ENCODE measurements at places on chromosomes 2 and 18.

- DNase-seq = no peak
Observed at GRCh38 chr2:174780191-174780840, 16.0 kb upstream of the CHRNA1 start.

- no peak for DNase-seq
Observed at GRCh38 chr2:138239902-138240491, 261.6 kb upstream of the SPOPL start.

GRCh38 chr18:26642440-26643348 lies 94.3 kb upstream of the KCTD1 start:
- no peak for DNase-seq

DNA sequence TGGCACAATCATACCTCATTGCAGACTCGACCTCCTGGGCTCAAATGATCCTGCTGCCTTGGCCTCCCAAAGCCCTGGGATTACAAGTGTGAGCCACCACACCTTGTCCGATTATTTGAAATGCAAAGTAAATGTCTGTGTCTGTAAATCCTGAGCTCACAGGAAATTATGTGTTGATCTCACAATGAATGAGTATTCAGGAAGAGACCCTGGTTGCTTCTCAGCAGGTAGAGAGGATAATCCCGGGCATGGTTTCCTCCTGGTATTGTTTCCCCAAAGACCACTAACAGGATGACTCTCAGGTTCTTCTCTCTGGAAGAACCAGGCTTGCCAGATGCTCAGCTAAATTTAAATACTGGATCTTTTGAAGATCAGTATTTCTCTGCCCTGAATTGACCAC lies 147.6 kb downstream of the LDLRAD4 start:
- DNase-seq = no peak

DNA sequence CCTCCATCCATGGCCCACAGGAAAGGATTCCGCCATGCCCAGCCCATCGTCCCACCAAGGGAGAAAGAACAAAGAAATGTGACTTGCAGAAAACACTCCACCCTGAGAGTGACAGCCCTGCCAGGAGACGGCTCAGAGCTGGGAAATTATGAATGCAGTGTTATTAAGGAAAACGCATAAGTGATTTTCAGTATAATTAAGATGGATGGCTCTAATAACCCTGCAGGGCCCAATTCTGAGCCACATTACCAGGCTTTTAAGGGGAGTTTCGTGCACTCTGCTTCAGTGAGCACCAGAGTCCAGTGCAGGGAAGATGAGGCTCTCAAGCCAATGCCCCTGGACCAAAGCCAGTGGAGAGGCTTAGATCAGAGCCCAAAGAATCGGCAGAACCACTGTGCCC lies 10.6 kb upstream of the TEX51 start:
- DNase-seq = no peak

- no peak for DNase-seq
Observed at GRCh38 chr2:29829841-29830240, 91.5 kb downstream of the ALK start.

GRCh38 chr18:30135938-30136337 lies 906.6 kb downstream of the DSC3 start:
- no peak for DNase-seq

- no peak for DNase-seq
Observed at GRCh38 chr18:43596105-43596712, 318.9 kb upstream of the SYT4 start.

- DNase-seq = no peak
Observed at GRCh38 chr2:164522561-164522981, 98.7 kb downstream of the GRB14 start.

DNA sequence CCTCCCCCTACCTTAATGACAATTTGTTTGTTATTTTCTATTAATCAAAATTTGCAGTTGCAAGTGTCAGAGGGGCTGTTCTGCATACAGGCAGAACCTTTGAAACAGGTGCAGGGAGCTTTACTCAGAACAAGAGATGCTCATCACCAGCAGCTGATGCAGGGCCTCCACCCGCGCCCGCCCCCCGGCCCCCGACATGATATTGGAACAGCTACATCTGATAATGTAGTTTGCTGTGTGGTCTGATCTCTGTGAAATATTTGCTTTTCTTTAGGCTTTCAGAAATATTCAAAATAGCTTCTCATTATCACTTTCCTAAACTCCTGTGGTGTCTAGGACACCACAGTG lies 130.0 kb downstream of the PRKCE start:
- DNase-seq = no peak

DNA sequence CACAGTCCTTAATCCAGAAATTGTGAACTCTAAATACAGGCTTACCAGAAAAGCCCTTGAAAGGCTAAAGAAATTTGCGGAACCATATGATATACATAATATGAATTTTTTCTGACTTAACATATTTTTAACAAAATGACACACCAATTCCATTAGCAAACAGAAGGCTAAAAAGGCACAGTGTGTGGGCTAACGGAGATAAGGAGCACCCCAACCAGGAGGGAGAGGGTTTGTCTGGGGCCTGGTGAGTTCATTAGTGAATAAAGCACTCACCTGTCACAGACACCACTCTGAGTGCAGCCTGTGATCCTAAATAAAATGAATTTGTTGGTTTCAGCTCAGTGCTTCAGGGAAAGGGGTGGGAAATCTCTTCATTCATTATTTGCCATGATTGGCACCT lies 2.7 kb upstream of the FECH start:
- DNase-seq = no peak

DNA sequence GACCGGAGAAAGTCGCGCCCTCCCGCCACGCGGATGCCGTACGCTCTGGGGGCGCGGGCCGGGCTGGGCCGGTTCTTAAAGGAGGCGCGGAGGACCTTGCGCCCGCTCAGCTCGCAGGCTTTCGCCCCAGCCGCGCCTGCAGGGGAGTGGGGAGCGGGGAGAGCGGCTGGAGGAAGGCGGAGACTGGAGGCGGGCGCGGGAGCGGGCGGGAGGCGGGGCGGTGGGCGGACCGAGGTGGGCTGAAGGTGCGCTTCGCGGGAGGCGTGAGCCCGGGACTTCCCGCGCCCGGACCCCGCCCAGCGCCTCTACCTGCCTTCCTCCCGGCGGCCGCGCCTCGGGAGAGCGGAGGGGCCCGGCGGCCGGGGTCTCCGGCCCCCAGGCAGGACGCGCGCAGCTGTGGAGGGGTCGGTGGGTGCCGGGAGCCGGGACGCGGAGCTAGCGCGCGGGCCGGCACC lies at the start of gene ADRA2B:
TSS of gene ADRA2B (minus strand) at position 148 of the 455 bp plus-strand sequence. CDS start 422 bp downstream, outside the sequence.
- peak; percentile 62 for DNase-seq

GRCh38 chr2:40113997-40114396 lies 334.9 kb upstream of the THUMPD2 start:
- no peak for DNase-seq

DNA sequence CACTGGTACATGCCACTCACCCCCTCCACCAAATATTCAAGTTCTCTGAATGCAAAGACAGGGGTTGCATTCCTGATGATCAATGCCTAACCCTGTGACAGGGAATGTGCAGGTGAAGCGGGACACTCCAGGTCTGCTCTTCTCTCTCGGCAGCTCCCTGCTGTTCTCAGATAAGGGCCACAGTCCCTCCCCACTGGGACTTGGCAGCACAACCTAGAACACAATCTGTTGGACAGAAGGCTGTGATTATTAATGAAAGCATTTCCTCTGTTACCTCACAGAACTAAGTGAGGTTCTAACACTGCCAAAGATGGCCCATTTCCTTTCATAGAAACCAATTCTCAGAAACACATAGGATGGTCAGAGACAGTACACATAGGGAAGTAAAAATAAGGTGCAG lies 42.7 kb downstream of the VSNL1 start:
- DNase-seq = peak; percentile 54

- no peak for DNase-seq
Observed at GRCh38 chr2:16515696-16516095, 149.9 kb downstream of the CYRIA start.

DNA sequence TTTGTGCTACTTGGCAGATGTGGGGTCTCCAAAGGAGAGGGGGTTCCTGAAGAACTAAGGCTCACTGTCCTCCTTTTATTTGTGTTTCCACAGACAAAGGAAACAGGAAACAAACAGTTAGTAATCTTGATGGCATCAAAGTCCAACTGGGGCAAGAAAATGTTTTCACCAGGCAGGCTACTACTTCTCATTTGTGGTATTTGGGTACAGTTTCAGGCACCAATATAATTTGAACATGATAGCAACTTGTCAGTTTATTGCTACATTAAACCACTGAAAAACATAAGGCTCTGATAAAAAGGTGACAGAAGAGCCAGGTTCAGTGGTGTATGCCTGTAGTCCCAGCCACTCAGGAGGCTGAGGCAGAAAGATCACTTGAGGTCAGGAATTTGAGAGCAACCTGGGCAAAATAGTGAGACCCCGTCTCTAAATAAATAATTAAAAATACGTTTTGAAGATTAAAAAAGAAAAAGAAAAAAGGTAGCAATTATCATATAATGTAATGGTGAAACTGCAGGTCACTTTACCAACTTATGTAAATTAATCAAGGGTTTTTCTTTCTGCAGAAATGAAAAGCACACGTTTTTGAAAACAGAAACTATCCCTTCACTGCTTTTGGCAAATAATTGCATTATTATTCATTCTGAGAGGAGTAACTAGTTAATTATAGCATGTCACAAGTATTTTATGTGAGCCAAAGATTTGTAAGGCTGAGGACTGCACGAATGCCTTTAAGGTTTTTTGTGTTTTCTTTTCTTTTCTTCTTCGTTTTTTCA lies 157.5 kb upstream of the CAVIN2 start:
- DNase-seq = no peak

DNA sequence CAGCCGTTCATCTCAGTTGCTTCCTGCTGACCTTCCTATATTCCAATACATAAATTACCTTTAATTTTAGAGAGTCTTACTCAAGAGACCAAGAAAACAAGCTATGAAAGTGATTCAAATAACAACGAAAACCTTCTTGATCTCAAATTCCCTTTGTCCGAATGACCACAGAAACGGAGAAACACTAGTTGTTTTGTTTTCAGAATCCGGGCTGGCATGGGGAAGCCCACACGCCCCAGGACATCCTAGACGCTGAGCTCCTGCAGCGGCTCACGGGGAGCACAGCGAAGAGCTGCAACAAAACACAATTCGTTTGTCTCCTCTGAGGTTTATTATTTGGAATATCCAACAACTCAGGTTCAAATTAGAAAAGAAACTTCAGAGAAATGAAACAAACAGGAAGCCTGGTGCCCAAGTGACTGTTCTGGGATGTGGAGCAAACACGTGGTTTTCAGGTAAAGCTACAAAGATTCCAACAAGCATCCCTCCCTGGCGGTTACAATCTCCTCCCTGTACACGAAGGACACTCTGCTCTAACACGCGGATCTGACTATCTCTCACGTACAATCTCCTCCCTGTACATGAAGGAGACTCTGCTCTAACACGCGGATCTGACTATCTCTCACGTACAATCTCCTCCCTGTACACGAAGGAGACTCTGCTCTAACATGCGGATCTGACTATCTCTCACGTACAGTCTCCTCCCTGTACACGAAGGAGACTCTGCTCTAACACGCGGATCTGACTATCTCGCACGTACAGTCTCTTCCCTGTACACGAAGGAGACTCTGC lies 237.5 kb downstream of the TWIST2 start:
- DNase-seq = no peak

DNA sequence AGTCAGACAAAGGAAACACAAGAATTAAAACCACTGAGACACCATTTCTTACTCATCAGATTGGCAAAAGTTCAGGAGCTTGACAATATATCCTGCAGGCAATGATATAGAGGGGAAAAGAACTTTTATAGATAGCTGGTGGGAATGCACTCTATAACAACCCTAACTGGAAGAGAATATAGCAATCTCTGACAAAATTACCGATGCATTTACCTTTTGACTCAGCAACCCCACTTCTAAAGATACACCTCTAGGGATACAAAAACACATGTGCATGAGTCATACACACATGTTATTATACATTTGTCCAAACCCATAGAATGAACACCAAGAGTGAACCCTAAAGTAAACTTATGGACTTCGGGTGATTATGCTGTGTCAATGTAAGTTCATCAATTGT lies 79.4 kb upstream of the SRD5A2 start:
- no peak for DNase-seq

DNA sequence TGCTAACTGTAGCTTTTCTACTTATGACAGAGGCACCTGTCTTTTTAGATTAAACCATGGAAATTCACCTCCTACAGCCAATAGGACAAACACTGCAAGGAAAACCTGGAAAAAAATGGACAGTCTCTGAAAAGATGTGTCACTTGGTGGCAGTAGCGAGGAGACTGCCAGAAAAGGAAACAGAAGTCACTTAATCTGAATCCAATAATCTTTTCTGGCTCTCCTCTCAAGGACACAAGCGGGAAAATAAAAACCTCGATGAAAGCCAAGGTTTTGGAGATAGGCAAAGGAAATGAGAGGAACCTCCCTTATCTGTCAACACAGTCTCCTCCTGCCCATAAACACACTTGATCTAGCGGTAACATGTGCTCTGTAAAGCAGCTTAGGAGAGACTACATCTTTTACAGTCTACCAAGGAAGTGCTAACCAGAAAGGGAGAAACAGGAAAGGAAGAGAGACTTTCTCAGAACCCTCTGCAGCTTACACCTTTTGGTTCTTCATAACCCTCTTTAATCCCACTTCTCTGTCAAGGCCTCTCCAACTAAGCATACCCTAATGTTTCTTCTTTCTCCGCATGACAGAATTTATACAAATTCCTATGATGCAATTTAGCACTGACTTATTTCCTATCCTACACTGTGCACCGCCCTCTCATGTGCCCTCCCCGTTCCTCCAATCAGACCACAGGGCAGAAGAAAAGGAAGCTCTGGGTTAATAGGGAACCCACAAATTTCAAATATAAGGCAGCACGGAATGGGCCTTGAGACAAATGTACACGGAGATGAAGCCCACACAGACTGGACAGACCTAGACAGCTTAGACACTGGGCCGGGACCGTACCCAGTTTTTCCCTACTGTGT lies 52.8 kb downstream of the CLASP1 start:
- peak; percentile 30 for DNase-seq

DNA sequence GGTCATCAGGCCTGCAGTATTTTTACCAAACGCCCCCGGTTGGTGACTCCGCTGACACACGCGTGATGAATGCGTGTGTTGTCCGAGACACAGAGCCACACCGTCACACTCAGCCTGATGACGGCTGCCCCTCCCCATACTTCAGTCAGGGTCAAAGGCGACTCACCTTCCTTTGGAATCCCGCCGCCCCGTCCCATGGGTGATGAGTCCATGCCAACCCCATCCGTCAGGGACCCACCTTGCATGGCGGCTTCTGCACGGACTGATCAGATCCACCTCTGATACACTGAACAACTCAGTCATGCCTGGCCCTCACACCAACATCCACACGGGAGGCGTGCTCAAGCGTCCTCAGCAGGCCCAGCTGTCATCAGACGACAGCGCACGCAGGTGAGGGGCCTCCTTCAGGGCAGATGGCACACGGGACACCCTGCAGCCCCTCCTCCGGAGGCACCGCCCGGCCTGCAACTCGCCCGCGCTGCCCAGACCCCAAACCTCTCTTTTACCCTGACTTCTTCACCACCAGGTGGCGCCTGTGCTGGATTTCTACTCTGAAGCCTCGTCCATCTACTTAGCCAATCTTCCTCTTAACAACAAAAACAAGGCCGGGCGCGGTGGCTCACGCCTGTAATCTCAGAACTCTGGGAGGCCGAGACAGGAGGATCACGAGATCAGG lies 89.2 kb downstream of the ZNF516 start:
- no peak for DNase-seq

Data from NCI-H226 (cell line).